Activated CD4-positive, CD25-positive, alpha-beta regulatory T cell treated with anti-CD3 and anti-CD28 coated beads, Interleukin-2, amount 50 U/mL, for 16 hours (primary cell): ENCODE measurements at places on chromosomes 4 and X.

- no peak for DNase-seq
These were observed 194.5 kb upstream of the ARSJ start for GRCh38 chr4:114173968-114174367.

- DNase-seq = no peak
These were observed 230.0 kb upstream of the GPC4 start for GRCh38 chrX:133645256-133645655.

GRCh38 chr4:185263419-185263818, 54.0 kb downstream of the SNX25 start:
- no peak for DNase-seq

DNA sequence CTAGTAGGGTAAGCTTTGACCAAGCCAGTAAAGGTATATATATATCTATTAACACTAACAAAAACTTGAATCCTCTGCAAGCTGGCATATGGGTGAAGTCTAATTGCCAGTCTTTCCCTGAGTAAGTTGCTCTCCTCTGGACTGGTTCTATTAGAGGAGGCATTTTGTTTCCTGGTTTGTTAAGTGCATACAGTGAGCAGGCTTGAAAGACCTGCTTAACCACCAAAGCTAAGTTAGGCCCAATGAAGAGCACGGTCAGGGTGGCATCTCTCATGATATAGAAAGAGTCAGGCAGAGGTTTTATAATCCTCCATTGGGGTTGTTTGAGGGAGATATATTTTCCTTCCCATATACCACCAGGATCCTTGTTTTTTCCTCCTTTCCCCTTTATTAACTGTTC, 9.6 kb upstream of the AREG start:
- DNase-seq = no peak

DNA sequence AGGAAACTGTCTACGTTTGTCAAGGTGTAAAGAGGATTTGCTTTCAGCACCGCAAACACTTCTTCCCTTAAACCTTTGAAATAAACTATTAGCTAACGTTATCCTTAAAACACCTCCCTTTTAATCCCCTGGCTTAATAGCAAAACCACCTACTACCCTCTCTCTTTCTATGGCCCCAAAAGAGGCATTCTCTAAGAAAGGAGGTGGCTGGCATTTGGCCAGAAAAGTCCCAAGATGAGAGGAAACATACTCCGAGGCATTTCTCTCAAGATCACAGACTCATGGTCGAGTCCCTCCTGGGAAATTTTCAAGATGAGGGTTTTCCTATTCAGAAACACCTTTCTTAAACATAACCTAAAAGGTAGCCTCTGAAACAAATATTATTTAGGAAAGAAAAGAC, 60.6 kb upstream of the VCX3B start:
- DNase-seq = no peak

GRCh38 chr4:151665022-151665784, 95.6 kb downstream of the GATB start:
- DNase-seq = no peak

DNA sequence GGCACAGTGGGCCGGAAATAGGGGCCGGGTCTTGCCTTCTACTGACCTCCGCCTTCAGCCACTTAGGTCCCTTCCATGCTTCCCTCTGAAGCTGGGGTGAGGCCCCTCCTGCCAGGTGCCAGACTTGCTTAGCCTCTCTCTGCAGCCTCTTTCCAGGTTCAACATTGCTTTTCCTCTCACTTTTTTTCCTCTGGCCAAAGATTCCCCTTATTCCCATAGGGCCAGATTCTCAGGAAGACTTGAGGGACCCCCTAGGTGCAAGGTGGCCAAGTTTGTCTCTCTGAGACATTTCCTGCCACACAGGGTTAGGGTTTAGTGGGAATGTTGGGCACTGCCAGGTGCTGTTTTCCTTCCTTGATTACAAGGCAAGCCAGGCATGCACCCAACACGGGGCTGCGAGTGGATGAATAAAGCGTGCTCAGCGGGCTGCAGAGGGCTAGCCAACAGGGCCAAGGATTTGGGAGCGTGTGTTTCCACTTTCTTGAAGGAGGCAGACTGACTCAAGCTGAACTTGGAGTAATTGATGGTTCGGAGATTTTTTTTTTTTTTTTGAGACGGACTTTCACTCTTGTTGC, 7.6 kb upstream of the GJB1 start:
- DNase-seq = no peak

DNA sequence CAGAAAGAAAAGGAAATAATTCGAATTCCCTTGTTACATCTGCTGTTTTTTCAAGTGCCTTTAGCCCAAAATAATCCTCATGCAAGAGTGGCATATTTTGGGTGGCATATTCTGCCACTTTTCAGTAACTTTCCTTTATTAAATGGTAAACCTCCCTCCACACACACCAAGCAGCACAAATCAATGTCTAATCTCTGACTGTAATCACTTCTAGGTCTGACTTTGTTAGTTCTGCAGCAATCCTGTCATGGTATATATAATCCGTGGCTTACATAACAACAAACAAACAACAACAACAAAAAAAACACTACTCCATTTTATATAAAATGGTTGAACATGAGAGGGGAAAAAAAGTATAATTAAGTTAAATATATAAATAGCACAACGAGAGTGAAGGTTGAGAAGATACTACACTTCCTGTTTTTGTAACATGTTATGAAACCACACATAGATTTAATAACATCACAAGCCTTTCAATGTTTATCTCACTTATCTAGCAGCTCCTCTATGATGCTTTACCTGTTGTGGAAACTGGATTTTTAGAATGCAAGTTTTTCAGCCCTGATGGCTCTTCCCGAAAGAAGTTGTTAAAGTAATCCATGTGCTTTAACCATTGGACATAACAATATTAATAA, 715.4 kb downstream of the GRXCR1 start:
- no peak for DNase-seq

GRCh38 chrX:119916310-119916709, 20.6 kb downstream of the AKAP14 start:
- no peak for DNase-seq
